HFFc6 (cell line): ENCODE measurements at places on chromosomes 2 and 18. TPM values are rescaled to one million over a fixed set of nuclear protein-coding genes. Genes with fewer than 3 reads are reported as not detected.

The KCNF1 gene
- 0.13 to 0.35 TPM (median 0.18 TPM) in 3 replicates for total RNA-seq

The RAB17 gene
- total RNA-seq, result 0.31 TPM in 1 of 2 replicates, not detected in the other

The PXDN gene
- total RNA-seq, result 298 to 342 TPM (median 342 TPM) in 3 replicates

The FEV gene
- not detected in 3 replicates for total RNA-seq

The LHCGR gene
- total RNA-seq, result not detected in 3 replicates

The GREB1L gene
- total RNA-seq, result 1.9 and 8.3 TPM in 2 replicates

The AKAIN1 gene
- not detected in 3 replicates for total RNA-seq

The LOXL3 gene
- 57.1 to 76.5 TPM (median 69.9 TPM) in 3 replicates for total RNA-seq

The TRIM54 gene
- total RNA-seq, result not detected in 2 replicates

The C2orf15 gene
- not detected in 2 replicates for total RNA-seq

The EHD3 gene
- 48.4 to 65.2 TPM (median 57.2 TPM) in 3 replicates for total RNA-seq

The LOXHD1 gene
- total RNA-seq, result not detected in 3 replicates

DNA sequence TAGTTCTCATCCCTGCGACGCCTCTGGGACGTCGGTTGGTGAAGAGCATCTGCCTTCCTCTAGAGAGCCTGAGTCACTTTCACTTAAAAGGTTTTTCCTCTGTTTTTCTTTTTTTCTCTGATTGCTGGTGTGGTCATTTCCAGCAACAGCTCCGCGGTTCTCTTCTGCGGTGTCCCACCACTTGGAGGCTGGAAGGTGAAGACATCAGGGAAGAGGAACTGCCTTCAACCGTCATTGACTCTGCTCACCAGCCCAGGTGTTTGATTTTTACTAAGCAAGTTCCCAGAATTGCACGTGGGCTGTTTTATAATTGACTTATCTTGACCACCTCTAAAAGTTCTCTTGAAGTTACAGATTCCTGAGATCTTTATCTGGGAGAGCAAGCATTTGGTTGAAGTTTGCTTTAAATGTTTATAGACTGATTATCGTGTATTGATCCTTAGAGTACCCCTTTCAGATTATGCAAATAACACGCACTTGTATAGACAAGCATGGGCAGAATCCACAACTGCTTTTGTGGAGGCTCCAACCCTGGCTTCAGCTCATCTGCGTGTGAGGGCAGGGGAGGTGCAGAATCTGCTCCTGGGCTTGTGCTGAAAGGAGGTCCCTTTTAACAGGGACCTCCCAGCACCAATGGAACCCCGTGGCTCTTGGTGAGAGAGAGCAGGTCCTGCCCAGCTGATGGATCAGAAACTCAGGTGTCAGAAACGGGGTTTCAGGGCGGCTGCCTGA lies 3.5 kb downstream of the CTDP1 start:
- no peak for DNase-seq

DNA sequence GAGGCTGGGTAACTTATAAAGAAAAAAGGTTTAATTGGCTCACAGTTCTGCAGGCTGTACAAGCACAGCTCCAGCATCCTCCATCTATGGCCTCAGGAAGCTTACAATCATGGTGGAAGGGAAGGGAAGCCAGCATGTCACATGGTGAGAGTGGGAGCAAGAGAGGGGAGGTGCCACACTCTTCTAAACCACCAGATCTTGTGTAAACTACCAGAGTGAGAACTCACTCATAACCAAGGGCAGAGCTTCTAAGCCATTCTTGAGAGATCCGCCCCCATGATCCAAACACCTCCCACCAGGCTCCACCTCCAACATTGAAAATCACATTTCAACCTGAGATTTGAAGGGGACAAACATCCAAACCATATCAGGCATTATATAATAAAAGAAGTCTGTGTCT lies 121.6 kb upstream of the CDC42EP3 start:
- no peak for DNase-seq

DNA sequence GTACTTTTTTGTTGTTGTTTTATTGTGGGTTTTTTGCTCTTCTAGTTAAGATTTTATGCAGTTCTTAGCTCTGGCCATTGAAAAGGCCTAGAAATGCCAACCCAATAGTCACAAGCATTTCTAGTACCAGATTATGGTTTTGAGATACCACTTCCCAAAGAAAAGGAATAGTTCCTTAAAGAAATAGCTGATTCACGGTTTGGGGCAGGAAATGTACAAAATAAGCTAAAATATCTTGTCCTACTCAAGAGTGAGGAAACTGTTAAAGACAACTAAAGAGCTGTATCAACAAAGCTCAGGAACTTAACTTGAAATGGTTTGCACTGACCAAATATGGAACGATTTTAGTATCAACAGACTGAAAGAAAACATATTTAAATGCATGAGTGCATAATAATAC lies 35.4 kb downstream of the PGAP1 start:
- DNase-seq, result no peak

- DNase-seq, result no peak
Observed at GRCh38 chr2:175293776-175294175, 112.3 kb upstream of the ATP5MC3 start.

DNA sequence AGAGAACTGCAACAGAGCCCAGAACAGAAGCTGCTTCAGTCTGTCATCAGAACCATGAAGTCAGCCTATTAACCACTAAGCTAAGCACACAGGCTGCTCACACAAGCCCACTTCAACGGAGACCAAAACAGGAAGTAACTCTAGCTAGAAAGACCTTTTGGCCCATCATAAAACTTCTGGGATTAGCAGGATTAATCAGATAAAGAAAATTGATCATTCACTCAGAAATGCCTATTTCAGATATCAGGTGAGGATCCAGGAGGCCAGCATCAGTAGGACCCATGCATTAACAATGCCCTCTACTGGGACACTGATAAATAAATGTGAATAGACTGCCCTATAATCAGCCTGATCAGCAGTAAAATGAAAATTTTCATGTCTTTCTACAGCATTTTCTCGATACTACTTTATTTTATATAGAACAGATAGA lies 101.4 kb downstream of the WDPCP start:
- DNase-seq, result no peak

- no peak for DNase-seq
Observed at GRCh38 chr2:241417626-241418025, 61.5 kb downstream of the FARP2 start.

- peak; percentile 21 for DNase-seq
Observed at GRCh38 chr2:53040536-53041229, 726.9 kb upstream of the CHAC2 start.

DNA sequence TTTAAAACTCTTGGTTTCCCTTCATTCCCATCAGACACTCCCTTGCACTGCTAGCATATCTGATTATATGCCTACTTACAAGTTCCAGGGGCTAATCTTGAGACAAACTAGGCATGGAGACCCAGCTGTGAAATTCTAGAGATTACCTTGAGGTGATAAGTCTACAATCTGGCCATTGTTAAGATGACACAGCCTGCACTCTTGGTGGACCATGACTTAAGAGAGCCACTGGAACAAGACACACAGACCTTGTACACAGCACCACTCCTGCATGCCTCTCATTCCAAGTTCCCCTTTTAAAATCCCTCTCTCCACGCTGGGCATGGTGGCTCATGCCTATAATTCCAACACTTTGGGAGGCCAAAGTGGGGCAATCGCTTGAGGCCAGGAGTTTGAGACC lies 387.2 kb upstream of the DCC start:
- DNase-seq, result no peak

DNA sequence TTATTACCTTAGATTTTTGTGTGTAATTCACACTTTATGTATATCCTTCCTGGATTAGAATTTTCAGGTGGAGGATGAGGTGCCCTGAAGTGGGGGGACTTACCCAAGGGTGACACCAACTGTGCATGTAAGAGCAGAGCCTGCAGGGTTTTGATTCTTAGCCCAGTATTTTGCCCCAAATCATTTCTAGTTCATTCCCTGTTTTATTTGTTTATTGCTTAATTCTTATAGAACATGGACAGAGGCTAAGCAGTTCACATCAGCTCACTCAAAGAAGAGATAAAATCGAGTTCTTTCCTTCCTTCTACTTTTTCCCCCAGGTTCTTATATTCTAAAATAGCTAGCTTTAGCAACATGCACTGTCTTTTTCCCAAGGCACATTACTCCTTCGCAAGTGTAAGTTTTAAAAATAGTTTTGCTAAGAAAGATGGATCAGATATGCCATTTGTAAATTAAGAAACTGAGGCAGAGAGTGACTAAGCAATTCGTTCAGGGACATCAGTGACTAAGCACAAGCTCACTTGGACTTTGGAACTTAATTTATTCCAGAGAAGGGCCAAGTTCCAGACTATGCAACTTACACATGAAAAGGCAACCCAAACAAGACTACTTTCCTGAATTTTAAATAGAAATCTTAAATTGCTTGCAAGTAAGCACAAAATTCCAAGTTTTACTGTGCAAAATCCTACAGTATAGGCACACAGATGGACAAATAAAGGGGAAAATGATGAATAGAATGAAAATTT lies 427.9 kb upstream of the POU3F3 start:
- no peak for DNase-seq

DNA sequence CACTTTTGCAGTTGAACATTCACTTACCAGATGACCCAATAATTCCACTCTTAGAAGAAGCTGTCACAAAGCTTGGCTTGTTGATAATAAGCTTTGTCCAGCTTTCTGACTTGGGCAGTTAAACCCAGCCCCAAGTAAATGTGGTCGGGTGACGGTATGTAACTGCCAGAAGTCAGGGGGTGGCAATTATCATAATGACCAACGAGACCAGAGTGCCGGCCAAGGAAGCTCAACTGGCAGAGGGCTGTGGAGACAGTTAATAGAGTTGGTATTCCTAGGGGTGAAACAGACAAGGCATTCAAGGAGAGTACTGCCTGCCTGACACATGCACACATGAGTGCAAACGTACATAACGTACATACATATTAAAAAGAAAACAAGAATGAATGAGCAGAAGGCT lies 116.7 kb downstream of the EIPR1 start:
- no peak for DNase-seq

GRCh38 chr2:111100765-111101162 lies 19.9 kb upstream of the BCL2L11 start:
- no peak for DNase-seq

- peak; percentile 63 for DNase-seq
Observed at GRCh38 chr2:197873293-197873701, 68.9 kb downstream of the PLCL1 start.

DNA sequence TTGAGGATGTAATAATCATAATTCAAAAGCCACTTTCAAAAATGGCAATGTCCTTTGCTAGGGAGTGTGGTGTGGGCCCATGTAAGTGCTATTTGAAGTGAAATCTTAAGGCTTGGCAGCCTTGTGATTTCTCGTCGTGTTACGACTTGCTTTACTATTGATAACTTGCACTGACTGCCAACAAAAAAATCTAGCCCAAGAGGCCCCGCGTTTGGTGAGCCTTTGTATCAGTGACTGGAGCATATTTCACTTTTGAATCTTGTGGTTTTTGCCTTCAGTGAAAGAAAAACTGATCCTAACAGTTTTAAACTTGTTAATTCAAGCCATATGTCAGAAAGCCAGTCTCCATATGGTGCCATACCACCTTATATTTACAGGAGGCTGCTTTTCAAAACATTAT lies 248.0 kb downstream of the TMEM182 start:
- DNase-seq, result no peak

DNA sequence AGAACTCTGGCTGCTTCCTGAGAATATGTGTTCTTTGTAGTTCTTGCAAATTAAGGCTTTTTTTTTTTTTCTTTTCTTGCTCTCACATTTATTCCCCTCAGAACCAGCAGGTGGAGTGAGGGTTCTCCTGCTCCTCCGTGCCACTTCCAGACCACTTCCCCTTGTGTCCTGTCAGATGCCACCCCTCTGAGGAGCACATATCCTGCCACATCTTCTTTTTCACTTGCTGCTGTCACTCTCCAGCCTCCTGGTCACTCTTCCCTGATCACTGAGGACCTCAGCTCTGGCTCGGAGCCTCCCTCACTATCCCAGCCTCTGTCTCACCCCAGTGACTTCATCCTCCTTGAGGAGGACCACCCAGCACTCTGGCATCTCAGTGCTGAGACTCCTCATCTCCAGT lies 100.5 kb downstream of the TACR1 start:
- peak; percentile 30 for DNase-seq

DNA sequence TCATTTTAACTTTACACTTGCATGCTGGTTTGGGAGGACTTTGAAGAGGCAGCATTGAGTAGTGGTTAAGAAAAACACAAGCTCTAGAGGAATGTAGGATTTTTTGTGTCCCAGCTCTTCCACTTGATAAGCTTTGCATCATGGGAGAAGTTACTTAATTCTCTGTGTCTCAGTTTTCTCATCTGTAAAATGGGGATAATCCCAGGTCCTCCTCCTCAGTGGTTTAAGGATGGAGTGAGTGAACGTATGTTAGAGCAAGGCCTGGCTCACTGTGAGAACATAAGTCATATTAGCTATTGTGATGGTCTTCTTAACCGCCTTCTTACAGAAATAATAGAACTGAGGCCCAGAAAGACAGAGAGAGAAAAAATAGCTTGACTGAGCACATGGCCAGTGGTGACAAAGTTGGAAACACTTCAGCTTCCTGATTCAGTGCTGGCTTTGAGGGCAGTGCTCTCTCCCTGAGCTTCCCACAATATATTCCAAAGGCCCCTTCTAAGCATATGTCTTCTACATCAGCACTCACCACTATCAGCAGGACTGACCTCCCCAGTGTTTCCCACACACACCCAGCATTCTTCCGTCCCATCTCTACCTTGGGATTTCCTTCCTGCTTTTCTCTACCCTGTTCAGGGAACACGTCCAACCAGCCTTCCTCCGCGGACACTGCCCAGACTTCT lies 214.9 kb upstream of the TNP1 start:
- DNase-seq, result no peak

- no peak for DNase-seq
Observed at GRCh38 chr2:60585276-60585675, 31.8 kb upstream of the BCL11A start.

- no peak for DNase-seq
Observed at GRCh38 chr18:67194886-67195285, 321.6 kb downstream of the DSEL start.

- DNase-seq, result peak; percentile 17
Observed at GRCh38 chr2:173982918-173983317, 17.7 kb upstream of the SP3 start.

DNA sequence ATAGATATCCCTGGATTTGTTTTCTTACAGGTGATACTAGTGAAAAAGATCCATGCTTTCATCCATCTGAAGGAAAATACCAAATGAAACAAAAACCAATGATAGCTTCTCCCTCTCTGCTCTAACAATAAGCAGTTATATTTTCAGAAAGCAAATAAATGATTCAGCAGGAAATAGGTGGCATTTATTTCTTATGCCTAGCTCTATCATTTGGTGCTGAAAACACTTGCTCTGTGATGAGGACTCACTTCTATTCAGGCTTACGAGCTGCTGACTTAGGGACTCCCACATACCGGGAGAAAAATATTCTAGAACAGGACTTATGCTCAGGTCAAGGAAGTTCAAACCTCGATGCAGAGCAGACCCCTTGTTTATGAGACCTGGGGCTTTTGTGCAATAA lies 142.6 kb downstream of the SETBP1 start:
- DNase-seq, result no peak

- DNase-seq, result no peak
Observed at GRCh38 chr2:160201849-160202539, 1.9 kb upstream of the ITGB6 start.

DNA sequence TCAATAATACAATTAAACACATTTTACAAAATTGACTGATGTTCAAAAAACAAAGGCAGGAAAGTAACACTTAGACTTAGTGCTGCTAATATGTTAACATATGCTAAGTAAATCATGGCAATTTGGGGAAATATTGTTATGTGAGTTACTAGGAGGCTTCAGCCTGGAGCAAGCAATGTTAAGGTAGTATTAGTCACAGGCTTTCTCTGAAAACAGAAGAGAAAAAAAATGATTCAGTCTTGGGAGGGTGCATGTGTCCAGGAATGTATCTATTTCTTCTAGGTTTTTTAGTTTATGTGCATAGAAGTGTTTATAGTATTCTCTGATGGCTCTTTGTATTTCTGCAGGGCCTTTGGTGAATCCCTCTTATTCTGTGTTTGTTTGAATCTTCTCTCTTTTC lies 345.8 kb upstream of the TFPI start:
- DNase-seq, result peak; percentile 30

GRCh38 chr2:26569216-26570082 lies 71.7 kb downstream of the CIB4 start:
- DNase-seq, result no peak
